DMS153 (cell line): ENCODE measurements at places on chromosomes 7 and 10.

DNA sequence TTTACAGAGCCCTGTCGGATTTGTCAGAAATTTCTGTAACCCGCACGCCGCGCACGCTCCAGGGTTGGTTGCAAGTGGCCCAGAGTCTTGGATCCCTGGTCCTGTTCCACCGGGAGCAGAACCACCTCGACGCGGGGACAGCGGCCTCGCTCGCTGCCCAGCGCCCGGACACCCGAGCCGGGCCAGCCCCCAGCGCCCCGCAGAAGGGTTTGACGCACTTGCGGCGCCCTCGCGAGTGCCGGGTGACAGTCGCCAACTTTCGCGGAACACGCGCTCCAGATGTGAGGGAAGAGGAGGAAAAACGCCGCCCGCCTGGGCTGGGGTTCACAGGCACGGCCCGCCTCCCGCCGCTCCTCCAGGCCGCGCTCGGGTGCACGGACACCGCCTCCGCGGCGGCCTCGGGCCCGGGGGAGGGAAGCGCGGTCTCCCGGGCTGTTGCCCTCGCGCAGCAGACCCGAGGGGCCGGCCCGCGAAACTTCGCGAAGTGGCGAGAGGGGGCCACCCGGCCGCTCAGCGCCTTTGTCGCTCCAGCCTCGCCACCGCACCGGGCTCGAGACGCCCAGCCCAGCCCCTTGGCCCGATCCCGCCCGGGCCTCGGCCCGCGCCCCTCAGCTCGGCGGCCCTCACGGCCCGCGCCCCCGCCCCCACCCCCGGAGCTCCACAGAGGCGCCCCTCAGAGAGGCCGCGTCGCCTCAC is 514 bp downstream of the RNF216 start:
- DNase-seq, result no peak

DNA sequence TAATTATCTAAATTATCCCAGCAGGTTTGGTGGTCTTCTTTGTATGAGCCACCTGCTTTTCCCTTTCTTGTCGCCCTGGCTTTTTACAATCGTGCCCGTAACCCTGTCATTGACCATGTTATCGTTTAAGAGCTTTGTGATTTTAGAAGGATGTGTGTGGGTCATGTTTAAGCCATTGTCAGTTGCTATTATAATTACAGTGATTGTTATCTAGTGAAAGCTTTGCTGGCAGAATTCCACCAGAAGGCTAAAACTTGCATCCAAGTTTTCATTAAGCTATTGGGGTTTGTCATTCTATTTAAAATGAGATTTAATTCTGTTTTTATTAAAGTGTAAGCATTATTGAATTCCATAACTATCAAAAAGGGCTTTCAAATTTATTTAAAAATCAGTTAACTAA is 354.2 kb upstream of the TMEM229A start:
- no peak for DNase-seq

DNA sequence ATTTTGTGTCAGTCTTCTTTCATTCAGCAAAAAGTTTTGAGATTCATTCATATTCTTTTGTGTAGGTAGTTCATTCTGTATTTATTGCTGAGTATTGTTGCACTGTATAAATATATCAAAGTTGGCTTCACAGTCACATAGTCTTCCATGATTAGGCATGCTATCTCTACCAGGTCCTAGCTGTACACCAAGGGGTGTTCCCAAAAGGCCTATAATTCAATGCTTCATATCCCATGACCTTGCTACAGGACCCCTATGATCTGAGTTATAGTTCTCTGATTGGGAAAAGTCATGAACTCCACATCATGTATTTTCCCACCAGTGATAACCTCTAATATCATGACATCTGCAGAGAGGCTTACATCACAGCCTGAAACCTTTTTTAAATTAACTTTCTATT is 47.3 kb upstream of the MAGI2 start:
- no peak for DNase-seq

GRCh38 chr7:23211589-23211988 is 29.7 kb downstream of the NUP42 start:
- DNase-seq, result no peak

- DNase-seq, result no peak
Measured at GRCh38 chr7:96422388-96422787, 100.5 kb upstream of the SLC25A13 start.

- no peak for DNase-seq
Measured at GRCh38 chr10:119516381-119517234, 25.9 kb downstream of the RGS10 start.
